Hematopoietic multipotent progenitor cell treated with erythropoietin and hydrocortisone succinate and interleukin-3 and kit ligand, for 4 days (in vitro differentiated cells): ENCODE measurements at places on chromosomes 12 and 14.

- no peak for DNase-seq
Measured at GRCh38 chr12:75759842-75760572, 248.6 kb upstream of the KRR1 start.

GRCh38 chr12:62103748-62104147 is 156.5 kb upstream of the USP15 start:
- DNase-seq, result no peak

GRCh38 chr14:75860561-75861160 is 121.1 kb downstream of the TGFB3 start:
- no peak for DNase-seq

- DNase-seq, result no peak
Measured at GRCh38 chr12:120712610-120713009, 2.4 kb downstream of the UNC119B start.

DNA sequence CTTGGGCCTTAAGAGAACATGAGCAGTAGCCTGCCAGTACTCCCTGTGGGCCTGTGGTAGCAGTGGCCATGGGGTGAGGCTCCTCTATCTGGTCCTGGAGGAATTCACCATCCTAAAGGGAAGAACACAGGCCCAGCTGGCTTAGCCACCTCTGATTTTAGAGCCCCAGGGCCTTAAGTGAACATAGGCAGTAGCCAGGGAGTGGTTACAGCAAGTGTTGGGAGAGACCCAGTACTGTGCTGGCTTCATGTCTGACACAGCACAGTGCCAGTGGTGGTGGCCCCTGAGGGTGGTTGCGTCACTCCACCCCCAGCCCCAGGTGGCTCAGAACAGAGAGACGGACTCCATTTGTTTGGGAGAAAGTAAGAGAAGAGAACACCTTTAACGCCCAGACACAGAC is 105.1 kb downstream of the TXNDC16 start:
- DNase-seq, result no peak

DNA sequence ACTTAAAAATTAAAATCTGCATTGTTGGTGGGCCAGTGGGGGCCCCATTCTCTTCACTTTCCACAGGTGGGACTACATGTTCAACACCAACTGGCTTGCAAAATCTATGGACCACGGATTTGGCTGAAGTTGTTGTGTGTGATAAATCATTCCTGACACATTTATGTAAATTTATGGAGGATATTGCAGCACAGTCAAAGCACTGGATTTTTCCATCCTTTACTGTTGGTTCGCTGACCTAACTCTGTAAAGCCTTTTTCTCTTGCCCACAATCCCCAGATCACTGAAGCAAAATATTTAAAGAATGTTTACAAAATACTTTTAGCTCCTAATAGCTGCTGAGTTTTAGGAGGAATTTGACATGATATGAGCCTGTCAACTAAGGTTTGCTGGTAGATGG is 219.7 kb upstream of the PRICKLE1 start:
- no peak for DNase-seq

GRCh38 chr12:6957151-6957701 is 6.1 kb downstream of the PTPN6 start:
- no peak for DNase-seq

DNA sequence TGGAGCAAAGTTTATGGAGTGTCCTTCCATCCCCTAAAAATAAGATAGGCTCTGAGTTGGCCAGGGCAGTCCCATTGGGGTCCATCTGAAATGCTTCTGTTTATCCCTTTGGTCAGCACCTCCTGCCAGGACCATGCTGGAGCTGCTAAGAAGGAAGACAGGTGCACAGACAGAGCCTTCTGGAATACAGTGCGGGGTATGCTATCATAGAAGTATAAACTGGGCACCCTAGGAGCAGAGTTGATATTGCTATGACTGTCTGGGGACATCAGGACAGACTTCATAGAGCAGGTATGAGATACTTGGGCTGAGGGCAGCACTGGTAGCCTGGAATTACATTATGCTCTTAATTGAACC is 170.4 kb upstream of the HIF1A start:
- DNase-seq, result no peak

DNA sequence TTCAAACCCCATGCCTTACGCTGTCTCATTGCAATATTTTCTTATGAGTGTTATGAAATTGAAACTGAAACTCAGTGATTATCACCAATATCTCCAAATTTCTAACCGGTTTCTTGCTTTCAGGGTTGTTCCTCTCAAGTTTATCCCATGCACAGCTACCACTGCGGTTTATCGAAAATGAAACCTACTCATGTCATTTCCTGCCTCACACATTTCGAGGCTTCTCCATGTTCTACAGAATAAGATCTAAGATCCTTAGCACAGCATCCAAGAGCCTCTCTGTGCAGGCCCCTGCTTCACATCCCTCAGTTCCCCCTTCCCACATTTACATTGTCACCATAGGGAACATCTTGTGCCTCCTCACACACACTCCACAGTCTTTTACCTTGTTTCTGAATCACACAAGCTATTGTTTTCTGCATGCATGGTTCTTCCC is 45.5 kb upstream of the FAR2 start:
- peak; percentile 85 for DNase-seq

DNA sequence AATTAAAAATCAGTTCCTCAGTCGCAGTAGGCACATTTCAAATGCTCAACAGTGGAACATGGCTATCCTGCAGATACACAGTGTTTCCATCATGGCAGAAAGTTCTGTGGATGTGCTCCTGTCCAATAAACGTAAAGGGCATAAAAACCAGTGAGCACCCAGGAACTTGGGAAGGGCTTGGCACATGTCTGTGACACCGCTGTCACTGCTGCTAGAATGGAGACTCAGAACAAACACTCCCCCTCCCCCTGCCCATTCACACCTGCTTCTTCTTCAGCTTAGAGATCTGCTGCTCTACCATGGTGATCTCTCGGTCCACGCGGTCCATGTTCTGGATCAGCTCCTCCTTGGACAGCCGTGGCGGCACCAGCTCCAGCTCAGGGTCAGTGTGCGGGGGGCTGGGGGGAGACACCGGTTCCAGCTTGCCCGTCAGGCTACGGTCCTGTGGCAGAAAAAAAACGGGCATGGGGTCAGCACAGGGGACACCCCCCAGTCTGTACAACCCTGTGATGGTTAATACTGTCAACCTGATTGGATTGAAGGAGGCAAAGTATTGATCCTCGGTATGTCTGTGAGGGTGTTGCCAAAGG is 94.6 kb downstream of the NCOR2 start:
- no peak for DNase-seq

DNA sequence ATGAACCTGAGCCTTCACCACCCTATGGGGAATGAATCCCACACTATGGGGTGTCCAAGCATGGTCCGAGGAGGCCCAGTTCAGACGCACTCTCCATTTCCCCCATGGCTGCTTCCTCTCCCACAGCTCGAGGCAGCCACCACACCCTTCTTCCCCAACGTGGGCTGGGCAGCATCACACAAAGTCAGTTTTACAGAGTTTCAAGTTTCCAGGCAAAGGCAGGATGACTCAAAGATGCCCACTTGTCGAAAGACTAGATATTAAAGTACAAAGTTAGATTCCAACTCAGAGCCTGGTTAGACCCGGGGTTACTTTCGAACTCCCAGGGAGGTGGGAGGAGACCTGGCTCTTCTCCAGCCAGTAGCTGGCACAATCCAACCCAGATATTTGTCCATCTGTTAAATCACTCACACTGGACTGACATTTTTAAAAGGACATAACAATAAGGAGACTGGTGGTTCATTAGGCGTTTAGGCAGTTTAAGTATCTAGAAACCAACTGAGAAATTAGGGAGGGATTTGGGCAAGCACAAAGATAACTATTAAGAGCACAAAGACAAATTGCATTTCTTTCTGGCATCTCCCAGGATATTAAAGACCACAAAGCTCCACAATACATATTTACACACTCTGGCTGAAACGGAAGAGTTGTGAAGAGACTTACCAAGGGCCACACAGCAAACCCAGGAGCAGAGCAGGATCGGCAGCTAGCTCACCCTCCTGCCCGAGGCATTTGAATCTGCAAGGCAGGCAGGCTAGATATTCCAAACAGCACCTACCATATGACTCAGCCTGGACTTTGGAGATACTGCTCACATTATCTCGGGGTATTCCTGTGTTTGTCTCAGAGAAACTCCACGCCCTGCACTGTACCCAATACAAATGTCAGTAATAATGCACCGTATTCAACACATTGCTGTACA is 34.8 kb downstream of the TMCC3 start:
- peak; percentile 22 for DNase-seq

- DNase-seq, result peak; percentile 60
Measured at GRCh38 chr12:57934819-57935218, 6.5 kb upstream of the ATP23 start.

DNA sequence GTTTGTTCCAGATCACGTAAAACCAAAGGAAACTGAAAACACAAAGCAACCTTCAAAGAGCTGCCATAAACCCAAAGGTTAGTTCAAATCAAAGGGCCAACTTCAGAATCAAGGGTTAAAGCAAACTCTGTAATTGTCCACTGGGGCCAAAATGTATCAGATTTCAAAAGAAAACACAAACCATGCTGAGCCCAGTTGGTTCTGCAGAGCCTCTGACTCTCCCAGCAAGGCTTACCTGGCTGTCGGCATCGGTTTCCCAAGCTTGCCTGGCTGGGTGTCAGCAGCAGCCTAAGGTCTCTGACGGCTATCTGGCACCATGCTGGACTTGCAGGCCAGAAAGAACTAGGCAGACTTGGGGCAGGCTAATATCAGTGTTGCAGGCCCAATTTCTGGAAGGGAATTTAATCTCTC is 125.3 kb downstream of the DAD1 start:
- DNase-seq, result no peak

GRCh38 chr12:65533177-65533883 is 254.8 kb downstream of the MSRB3 start:
- peak; percentile 7 for DNase-seq

DNA sequence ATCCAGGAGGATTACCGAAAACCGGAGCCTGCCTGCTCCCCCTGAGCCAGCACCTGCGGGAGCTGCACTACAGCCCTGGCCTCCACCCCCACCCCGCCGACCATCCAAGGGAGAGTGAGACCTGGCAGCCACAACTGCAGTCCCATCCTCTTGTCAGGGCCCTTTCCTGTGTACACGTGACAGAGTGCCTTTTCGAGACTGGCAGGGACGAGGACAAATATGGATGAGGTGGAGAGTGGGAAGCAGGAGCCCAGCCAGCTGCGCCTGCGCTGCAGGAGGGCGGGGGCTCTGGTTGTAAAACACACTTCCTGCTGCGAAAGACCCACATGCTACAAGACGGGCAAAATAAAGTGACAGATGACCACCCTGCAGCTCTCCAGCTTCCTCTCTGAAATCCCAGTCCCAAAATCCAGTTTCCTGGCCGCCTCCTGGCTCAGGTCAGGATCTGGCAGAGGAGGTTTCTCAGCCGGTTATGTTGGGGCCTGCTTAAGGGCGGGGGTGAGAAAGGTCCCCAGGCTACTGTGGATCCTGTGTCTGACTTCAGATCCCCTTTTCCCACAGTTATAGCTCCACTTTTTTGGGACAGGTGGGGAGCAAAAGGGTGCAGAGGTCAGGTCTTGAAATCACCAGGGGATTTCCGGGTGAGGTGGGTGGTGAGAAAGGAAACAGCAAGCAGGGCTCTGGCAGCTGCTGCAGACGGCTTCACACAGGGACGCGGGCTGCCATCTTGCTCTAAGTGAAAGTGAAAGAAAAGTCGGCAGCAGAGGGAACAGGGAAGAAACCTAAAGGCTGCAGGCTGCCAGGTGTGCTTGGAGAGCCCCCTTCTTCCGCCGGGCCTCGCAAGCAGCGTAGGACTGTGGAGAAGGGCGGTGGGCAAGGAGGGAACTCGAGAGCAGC is at the start of gene TAPBPL:
TAPBPL (plus strand) TSS at position 695 of the 897 bp plus-strand sequence. CDS start 207 bp downstream, outside the sequence.
- DNase-seq, result peak; percentile 85

DNA sequence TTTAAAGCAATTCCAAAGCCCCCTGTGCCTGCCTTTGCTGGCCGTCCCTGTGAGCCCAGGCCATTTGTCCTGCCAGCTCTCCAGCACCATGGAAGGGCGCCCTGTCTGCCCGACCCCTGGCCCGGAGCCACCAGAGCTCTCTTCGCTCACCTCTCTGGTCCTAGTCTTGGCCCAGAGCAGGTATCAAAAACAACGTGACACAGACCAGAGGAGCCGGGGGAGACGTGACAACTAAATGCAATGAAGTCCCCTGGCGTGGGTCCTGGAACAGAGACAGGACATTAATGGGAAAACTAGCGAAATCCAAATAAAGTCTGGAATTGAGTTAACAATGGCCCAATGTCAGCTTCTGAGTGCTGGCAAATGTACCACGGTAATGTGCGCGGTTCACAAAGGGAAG is 83.2 kb upstream of the DIO3 start:
- DNase-seq, result no peak

- peak; percentile 71 for DNase-seq
Measured at GRCh38 chr12:60930151-60930550, 1330.1 kb upstream of the USP15 start.

- no peak for DNase-seq
Measured at GRCh38 chr12:75323663-75324062, 6.5 kb downstream of the CAPS2 start.

GRCh38 chr12:48991247-48992050 is 7.7 kb downstream of the DDN start:
- no peak for DNase-seq

DNA sequence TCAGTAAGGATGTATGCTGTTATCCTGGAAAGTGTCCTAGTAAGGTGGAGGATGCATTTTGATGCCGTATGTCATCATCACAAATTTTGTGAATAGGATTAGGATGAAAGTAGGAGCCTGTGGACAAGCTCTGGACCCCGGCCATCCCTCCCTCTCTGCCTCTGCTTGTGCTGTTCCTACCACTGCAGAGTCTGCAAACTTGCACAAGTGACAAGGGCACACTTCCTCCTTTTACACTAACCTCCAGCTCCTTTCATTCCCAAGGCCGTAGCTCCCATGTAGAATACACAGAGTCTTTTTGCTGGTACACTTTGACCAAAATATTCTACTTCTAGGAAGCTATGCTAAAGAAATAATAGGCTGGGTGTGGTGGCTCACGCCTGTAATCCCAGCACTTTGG is 13.3 kb upstream of the TMCC3 start:
- DNase-seq, result no peak

DNA sequence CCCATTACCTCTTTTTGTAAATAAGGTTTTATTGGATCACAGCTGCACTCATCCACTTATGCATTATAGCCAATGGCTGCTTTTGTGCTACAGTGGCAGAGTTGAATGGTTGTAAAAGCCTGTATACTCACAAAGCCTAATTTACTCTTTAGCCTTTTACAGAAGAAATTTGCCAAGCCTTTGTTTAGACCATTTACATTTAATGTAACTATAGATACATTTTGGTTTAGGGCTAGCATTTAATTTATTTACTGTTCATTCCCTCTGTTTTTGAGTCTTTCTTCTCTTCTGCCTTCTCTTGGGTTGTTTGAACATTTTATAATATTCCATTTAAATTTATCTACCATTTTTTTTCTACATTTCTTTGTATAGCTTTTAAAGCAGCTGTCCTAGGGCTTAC is 217.1 kb upstream of the AMIGO2 start:
- DNase-seq, result no peak

DNA sequence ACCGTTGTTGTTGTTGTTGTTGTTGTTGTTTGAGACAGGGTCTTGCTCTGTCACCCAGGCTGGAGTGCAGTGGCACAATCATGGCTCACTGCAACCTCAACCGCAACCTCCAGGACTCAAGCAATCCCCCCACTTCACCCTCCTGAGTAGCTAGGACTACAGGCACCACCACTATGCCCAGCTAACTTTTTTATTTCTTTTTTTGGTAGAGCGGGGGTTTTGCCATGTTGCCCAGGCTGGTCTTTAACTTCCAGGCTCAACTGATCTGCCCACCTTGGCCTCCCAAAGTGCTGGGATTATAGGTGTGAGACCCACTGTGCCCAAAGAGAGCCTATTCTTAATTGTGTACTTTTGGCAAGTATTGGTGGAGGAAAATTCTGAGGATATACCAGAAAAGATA is 25.7 kb downstream of the MOK start:
- DNase-seq, result no peak
